ENCODE measurements at places on chromosomes 7 and 10.

GRCh38 chr7:98110249-98111022 is 3.8 kb downstream of the LMTK2 start:
- no peak for DNase-seq

DNA sequence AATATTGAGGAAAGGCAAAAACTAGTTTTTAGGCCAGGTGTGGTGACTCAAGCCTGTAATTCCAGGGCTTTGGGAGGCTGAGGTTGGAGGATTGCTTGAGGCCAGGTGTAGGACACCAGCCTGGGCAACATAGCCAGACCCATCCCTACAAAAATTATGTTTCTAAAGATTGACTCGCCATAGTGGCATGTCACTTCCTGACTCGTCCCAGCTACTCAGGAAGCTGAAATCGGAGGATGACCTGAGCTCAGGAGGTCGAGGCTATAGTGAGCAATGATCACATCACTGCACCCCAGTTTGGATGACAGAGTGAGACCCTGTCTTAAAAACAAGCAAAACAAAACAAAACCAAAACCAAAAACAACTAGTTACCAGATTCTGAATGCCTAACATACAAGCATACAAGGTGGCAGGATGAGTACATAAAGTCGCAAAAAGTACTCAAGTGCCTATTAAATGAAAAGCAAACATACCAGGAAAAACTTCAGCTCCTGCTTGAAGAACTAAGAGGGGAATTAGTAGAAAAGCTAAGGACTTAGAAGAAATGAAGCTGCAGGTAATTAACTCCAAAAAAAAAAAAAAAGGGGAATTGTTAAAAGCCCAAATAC is 14.1 kb downstream of the ZNF398 start:
- DNase-seq: no peak

DNA sequence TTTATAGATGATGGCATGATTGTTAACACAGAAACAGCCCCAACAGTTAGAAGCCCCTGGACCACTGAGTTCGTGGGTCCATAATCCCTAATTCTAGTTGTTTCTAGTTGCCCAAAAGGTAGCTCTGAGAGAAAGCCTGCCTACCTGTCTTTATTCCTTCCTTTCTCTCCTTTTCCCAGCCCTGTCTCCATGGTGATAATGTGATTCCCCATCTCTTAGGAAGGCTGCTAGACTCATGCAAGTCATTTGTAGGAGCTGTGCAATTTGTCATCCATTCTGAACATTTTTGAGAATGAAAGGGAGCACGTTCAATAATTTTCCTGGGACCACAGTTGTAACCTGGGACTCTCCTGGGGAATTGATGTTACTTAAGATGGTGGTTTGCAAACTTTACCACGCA is 183.4 kb downstream of the EMX2 start:
- no peak for DNase-seq

- no peak for DNase-seq
Measured at GRCh38 chr7:27115221-27116026, 12.9 kb upstream of the HOXA2 start.

DNA sequence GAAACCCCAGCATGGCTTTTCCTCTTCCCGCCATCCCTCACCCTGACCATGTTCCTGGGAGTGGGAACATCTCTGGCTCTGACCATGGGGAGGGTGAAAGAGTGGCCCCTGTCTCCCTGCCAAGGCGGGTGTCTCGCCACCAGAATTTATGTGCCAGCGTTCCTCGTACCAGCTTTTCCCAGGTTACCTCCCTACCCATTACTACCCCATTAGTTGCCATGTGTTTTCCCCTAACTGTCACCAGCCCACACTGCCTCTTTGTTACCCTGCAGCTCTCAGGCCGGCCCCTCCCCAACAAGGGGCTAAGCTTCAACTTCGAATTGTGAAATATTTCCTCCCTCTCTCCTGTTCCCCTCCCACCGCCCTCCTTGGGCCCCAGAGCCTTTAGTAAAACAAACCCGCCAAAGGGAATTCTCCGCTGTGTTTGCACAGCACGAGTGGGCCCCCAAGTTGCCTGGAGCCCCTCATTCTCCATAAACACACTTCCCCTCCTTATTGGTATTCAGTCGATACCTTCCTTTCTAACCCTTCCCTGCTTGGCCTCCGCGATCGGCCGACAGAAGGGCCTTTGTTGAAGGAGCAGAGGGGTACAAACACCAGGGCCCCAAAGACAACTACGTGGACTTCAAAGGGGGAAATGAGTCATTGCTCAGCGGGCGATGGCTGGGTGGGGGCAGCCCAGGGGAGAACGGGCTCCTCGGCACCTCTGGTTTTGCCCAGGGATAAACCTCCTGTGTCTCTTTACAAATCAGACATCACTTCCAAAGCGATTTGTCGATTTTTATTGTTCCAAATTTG is 45.5 kb downstream of the SLIT1 start:
- no peak for DNase-seq

DNA sequence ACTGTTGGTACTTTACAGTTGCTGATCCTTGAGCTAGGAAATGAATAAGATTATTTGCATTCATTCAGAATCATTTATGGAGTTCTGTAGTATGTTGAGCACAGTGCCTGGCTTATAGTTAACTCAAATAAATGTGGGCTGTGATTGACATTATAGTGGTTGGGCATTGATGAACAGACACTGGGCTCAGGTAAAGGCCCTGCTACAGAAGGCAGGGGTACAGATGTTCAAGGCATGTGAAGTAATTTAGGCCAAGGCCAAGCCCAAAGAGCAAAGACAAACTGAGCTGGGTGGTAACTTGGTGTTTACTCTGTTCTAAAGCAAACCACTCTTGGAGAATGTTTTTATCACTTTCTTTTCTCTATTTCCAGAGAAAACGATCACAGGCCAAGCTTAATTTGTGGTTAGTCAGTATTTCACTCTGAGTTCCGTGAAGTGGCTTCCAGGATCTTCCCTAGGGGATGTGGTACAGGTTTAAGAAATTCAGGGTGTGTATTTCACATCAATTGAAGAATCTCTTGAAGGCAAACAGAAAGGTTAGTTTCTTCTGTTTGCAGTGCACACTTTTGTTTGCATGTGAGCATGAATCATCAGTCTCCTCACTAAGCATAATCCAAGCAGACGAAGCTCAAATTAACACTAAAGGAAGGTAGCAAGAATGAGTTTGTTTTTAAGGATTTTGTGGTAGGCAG is 113.9 kb upstream of the PRR15 start:
- no peak for DNase-seq

- no peak for DNase-seq
Measured at GRCh38 chr7:69531050-69531449, 67.2 kb upstream of the AUTS2 start.

DNA sequence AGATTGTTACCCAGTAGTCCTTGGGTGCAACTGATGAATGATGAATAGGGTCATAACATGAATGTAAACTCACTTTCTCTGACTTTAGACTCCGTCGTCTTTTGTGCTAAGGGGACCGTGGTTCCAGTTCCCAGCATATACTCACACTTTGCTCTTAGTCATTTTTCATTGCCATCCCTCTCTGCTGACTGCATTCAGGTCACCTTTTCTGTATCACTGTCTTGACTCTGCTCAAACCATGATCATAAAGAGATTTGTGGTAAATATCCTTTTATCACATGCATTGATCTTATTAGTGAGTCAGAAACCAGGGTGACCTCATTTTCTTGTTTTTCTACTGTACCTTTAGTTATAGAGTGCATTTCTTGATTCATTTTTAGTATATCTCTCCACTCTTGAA is 141.1 kb upstream of the AGR3 start:
- DNase-seq: no peak

GRCh38 chr7:128100949-128101713 is 69.9 kb upstream of the LRRC4 start:
- no peak for DNase-seq

DNA sequence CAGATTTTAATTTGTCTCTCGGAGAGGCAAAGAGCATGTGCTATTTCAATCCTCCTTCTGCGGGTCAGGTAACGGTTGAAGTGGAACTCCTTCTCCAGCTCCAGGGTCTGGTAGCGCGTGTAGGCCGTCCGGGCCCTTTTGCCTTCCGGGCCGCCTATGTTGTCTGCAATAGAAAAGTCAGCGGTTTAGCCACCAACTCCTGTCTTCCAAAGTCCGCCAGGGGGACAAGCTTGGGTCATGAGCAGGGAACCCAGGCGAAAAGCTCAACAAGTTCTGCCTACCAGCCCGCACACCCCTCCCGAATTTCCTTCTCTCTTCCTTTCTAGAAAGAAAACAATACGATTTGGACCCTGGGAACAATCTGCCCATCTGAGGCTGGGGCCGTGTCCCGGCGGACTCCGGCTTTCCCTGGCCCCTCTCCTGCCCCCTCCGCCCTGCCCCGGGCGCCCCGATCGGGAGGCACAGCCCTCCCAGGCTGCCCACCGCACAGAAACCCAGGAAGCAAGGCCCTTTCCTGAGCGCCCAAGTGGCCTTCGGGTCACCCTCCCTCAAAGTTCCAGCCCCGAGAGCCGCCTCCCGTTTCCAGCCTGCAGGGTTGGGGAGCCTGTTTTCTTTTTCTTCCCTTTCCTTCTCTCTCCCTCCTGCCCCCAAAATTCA is 1.4 kb downstream of the HOXA5 start:
- no peak for DNase-seq

DNA sequence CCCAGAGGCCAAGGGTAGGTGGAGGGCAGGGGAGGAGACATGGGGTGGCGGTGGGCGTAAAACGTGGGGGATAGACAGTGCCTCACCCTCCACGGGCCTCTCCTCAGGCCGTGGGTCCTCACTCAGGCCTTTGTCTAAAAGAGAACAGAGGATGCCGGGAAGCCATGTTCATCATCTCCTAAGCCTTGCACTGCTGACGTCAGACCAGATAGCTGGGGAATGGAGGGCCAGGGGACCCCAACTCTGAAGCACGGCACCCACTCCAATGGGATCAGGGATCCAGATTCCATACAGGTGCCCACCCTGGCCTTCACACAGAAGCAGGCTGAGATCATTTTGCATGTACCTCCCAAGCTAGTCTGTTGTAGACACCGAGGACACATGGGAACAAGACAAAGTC is 83.4 kb upstream of the TMEM248 start:
- no peak for DNase-seq

DNA sequence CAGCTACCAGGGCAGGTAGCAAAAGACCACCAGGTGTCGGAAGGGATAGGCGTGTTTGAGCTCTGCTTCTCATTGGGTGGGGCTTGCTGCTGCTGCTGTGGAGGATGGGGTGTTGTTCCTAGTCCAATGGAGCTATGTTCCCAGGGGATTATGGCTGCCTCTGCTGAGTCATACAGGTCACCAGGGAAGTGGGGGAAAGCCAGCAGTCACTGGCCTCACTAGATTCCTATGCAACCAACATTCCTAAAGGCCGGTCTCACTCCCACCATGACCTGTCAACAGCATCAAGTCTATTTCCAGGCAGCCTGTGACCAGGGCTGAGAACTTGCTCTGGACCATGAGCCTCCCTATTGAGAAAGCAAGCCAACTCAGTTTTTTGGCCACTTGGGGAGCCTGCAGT is 1160.8 kb downstream of the REEP3 start:
- DNase-seq: no peak

DNA sequence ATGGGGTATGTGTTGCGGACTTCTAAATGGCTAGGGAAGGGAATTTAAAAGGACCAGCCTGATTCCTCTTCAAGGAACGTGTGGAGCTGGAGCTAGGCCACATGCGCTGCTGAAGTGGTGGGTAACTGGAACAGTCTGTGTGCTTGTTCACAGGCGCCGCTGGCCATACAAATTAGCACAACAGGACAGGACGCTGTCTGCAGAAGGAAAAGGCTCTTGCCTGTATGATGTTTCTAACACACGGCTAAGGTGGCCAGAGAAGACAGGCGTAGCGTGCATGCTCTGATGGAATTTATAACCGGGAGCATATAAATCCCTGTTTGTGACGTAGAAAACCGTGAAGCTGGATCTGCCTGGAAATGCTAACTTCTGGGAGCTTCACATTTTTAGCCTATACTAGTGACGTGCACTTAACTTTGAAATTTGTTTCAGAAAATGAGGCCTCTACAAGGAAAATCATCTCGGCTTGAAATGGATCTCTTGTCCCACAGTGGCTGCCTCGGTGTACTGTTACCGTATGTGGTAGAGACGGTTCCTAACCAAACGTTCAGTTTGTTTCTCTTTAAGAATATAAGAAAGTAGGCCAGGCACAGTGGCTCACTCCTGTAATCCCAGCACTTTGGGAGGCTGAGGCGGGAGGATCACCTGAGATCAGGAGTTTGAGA is 569.4 kb downstream of the PTPRN2 start:
- no peak for DNase-seq

DNA sequence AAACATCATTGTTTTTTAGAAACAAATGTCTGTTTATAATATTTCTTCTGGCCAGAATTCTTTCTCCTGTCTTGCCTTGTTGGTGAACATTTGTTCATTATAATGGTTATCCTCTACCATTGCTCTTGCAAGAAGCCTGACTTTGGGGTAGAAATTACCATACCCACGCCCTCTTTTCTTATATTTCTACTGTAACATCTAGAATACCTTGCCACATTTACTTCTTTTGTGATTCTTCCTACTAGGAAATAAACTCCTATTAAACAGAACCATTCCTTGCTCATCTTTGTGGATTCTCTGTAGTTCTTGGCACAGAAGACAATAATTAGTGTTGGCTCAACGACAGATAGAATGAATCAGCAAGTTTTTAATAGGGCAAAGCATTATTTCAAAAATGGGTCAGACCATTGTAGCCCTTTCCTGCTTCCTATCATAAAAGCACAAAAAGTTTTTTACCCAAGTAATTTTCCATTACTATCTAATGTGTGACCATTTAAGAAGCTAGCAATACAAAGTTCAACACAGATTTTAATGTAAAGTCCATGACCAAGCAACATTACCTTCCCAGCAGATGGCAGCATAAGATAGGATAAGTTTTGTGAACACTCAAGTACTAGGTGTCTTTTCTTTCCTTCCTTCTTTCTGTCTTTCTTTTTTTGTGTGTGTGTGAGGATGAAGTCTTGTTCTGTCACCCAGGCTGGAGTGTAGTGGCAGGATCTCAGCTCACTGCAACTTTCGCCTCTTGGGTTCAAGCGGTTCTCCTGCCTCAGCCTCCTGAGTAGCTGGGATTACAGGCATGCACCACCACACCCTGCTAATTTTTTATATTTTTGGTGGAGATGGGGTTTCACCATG is 270.4 kb downstream of the HGF start:
- DNase-seq: peak; percentile 72

DNA sequence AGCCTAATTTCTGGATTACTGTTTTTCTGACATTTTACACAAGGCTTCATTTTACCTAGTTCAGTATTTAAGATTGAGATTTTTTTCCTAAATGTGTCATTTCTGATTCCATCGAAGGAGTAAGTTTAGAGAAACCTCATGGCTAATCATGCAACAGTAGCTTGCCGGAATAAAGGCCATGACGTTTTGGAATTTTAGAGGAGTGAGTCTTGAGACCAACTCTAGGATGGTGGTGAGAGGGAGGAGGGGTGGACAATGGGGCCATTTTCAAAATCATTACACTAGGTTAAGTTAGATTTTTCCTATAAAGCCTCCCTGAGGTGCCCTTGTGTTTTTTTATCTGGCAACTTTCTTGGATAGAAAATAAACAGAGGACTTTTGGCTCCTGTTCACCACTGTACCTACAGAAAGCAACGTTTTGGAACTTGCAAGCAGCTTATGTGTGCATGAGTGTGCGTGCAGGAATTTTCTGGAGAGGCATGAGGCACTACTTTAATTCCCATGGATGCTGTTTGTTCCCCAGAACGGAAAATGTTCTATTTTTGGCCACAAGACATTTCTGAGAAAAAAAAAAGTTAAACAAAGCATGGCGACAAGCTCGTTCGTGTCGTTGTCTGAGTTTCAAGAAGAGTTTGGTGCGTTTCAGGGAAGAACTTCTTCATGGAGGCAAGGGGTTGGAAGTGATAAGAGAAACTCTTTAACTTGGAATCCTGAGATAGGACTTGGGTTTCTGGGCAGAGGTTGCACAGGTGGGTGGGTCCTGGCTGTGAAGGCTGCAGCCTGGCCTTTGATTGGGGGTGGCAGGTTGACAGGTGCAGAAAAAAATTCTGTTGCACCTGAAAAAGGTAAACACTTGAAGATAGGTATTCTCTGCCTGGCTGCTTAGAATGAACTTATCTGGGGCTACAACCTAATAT is 178.1 kb downstream of the PTEN start:
- no peak for DNase-seq
